Peyer's patch (tissue), 4 donors: ENCODE measurements at places on chromosomes 13 and 19. TPM values are rescaled to one million over a fixed set of nuclear protein-coding genes. Genes with fewer than 3 reads are reported as not detected.

- no peak for DNase-seq
Observed at GRCh38 chr13:75473468-75473867, 8.5 kb downstream of the TBC1D4 start.

- DNase-seq, result no peak
Observed at GRCh38 chr13:97226013-97226412, 3.9 kb downstream of the MBNL2 start.

GRCh38 chr13:67023130-67023876, 206.8 kb downstream of the PCDH9 start:
- DNase-seq, result no peak

- peak; percentile 93 for DNase-seq
Observed at GRCh38 chr19:45059258-45059965, 16.9 kb downstream of the ZNF296 start.

GRCh38 chr19:13082192-13083007, 20.3 kb downstream of the LYL1 start:
- DNase-seq, result no peak

Gene ACP7
- not detected for total RNA-seq

Gene FUT1
- 1.2 TPM for total RNA-seq

Gene PDX1
- not detected for total RNA-seq
